ENCODE measurements at places on chromosomes 7 and 10.

DNA sequence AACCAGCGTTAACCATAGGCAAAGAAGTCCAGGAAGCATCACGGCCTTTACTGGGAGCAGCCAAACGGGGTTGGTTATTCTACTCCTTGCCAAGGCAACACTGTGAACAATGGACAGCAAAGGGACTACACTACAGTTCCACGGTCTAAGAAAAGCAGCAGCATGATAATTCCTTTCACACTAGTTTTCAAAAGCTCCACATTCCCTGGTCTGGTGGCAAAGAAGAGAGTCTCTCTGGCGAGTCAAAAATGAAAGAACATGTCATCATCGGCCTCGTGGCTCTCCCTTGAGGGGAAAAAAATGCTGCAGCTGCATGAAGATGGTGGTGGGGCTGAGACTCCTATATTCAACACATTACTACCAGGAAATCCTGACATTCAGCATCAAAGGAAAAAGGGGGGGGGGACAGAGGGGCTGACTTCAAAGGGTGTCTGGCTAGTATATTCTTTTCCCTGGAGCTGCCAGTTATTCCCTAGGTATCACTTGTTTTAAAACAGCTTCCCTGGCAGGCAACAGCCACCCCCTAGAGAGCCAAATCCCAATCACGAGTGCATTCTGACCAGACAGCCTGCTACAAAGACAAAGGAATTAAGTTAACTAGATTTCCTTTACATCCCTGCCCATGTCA lies 49.1 kb downstream of the SLC37A3 start:
- DNase-seq, result no peak

DNA sequence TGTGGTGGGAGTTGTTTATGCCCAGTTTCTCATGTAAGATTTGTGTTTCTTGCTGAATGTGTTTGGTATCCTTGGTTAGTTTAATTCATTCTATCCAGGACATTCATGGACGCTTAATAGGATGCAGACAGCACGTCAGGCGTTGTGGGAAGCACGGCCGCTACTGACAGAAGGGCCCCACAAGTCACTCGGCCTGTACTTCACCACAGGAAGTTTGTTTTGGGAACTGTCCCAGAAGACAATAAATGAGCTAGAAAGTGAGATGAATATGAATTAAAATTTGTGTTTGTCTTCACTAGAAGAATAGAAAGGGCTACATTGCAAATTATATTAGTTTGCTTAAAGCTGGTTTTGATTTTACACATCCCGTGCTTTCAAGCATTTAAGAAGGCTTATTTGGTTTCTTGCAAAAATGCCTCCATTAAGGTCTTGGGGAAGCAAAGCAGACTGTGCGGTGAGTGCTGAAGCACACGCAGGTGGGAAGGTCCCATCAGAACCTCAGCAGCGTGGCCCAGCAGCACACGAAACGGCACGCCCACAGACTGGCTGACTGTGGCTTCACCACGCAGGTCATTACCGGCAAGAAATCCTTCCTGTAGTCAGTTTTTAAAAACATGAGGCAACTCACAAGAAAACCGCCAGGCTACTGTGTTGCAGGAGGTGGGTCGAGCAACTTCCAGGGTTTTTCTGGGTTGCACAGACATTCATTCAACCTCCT lies 74.1 kb downstream of the VIPR2 start:
- DNase-seq, result no peak

DNA sequence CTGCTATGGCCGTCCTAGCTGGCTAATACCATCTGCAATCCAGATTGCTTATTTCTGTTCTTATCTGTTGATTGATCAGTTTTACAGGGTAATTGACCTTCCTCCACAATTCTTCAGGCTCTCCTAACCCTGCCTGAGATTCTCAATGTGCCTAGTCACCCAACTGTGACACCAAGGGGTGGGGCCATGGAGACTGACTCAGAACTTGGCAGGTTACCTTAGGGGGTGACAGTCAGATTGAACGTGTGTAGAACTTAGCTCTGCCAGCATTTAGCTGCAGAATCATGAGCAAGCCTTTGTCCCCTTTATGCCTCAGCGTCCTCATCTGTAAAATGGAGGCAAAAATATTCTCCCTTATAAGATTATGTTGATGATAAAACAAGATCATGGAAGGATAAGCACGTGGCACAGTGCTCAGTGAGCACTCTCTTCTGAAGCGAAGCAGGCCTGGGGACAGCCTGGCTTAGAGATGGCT lies 19.1 kb upstream of the LEP start:
- no peak for DNase-seq

GRCh38 chr10:11886851-11887250 lies 63.7 kb downstream of the PROSER2 start:
- DNase-seq, result no peak

GRCh38 chr7:30183749-30184369 lies 49.1 kb downstream of the MTURN start:
- no peak for DNase-seq

DNA sequence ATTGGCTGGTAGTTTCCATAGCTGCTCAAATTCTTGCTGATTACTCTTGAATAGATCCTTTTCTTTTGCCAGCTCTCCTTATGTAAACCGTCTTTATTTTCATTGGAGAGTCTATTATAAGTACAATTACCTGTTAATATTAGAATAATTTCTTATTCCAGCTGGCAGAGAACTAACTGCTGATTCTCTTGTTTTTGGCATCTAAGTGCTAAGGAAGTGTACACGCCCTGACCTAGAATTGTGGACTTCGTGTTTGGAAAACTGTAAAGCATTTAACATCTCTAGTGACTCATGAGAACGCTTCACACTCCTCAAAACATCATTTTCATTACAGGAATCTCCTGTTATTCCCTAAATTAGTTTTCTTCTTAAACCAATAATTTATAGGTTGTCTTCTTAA lies 39.9 kb upstream of the FAM171A1 start:
- DNase-seq, result no peak

DNA sequence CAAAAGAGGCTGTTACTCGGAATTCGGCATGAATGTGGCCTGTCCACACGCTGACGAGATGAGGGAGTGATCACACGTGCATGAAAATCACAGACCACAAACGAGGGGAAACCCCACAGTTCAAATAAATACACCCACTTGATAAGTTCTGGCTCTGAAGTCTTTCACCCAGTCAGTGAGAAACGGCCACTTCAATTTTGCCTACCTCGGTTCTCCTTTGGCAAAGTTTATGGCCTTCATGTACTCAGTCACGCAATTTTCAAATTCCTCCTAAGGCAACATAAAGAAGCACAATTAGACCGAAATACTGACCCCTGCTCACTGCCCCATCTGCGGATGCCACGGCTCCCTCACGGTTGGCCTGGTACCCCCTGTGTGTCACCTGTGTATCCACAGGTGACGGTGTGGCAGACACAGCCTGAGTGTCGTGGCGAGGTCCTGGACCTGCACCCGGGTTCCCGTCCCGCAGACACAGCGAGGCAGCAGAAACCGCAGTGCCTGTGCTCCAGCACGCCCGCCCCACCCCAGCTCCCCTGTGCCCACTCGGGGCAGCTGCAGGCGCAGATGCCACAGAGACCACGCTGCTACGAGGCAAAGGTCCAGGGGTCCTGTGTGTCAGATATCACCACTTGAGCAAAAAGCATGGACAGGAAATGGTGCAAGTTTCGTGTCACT lies 1.4 kb downstream of the CFAP46 start:
- no peak for DNase-seq

DNA sequence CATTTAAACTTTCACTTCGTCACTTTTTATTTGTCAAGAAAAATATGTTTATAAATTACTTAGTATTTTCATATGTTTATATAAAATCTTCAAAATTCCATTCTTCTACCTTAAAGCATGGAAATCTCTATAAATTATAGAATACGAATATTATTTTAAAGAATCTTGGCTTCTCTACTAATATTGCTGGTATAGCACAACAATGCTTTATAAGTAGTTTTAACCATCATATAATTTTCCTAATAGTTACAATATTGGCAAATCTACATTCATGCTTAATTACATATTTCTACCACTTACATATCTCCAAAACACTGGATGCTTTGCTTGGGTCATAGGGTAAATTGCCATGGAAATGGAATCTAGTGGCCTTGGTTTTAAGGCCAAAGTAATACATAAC lies 21.1 kb upstream of the ARMC3 start:
- no peak for DNase-seq

DNA sequence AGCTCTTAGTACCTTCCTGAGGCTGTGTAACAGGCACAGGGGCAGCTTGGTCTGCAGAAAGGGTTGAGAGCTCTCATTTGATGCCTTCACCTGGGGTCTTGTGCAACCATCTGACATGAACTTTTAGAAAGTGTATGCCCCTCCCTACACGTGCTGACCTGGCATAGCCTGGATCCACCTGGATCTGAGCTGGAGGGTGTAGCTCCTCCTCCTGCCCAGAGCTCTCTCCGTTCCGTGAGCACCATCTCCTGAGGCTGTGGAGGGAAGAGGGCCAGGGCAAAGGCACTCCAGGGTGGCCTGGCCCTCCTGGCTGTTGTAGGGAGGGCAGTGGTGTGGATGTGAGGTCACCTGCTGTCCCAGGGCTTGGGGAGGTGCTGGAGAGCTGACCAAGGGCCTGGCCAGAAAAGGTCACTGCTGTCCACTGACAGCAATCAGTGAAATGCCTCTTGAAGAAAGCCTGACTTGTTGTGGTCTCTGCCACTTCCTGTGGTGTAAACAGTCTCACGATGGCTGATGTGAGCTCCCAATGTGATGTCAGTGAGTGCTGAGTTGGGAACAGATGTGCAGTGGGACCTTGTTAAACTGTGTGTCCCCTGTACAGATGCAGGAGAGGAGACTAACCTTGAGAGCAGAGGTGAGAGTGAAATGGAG lies 23.0 kb downstream of the AMZ1 start:
- DNase-seq, result no peak

DNA sequence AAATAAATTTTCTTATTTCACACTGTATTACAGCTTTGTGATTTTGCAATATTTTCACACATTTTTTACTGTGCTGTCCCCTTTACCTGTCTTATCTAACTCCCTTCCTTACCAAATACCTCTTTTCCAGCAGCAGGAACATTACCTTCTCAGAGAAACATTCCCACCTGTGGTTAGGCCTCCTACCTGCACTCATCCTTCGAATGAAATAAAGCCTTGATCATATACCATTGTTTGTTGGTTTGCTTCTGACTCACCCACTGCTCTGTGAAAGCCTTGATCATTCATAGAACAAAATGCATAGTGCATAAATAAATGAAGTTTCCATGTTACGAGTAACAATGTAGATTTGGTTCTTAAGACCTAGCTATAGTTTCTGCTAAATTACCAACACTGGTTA lies 256.3 kb downstream of the ARL4A start:
- no peak for DNase-seq

- DNase-seq, result no peak
Observed at GRCh38 chr7:150731916-150732315, 5.3 kb upstream of the GIMAP5 start.
